ENCODE measurements at places on chromosomes 2 and 18.

- no peak for DNase-seq
These were observed 198.9 kb downstream of the NYAP2 start for GRCh38 chr2:225598426-225598825.

DNA sequence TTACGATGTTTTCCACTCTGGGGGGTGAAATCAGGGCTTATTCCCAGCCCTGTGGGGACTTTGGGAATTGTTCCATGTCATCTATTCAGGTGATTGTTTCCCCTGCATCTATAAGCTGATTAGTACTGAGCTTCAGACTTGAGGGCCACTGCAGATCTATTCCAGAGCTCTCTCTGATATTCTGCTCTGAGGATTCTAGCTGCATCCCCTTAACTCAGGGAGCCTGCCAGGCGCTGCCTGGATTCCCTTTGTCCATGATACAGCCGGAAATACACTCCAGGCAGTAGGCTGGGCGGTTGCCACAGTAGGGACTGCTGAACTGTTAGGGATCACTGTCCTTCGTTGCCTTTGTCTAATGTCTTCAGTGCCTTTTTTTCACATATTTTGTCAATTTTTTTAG lies 31.3 kb downstream of the PTRHD1 start:
- no peak for DNase-seq

DNA sequence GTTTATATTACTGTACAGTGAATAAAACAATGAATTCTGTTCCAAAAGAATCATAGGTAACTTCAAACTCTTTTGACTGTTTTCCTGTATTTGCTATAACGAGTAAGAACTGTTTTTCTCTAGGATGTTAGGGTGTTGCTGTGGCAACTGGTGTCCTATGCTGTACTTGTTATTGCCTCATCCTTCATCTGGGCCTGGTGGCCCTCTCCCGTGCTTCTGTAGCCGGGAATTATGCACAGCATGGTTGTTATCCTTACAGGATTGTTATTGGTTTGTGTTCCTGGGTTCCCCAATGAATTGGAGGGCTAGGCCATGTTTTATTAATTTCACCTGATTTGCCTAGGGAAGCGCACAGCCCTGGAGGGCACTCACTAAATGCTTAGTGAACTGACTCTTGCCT lies 279.2 kb downstream of the PTPRM start:
- no peak for DNase-seq

DNA sequence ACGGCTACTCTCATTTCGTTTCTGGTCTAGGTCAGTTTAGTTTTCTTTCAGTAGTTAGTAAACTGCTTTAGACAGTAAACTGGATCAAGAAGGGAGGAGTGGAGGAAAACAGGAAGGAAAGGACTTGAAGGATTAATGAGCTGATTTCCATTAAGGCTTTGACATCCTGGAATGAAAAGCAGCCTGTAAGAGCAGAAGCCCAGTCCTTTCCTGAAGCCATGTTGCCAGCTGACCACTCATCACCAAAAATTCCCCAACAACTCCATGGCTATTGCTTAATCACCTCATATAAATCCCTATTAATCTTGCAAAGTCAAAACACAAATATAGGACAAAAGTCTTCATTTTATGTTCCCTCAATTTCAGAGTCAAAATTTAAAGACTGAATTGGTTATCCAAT lies 113.7 kb upstream of the ZFP36L2 start:
- no peak for DNase-seq

- DNase-seq: no peak
These were observed 32.0 kb upstream of the PLB1 start for GRCh38 chr2:28463893-28464292.

- DNase-seq: no peak
These were observed 114.4 kb upstream of the COPS8 start for GRCh38 chr2:236971131-236971821.

GRCh38 chr2:47028846-47029560 lies 113.4 kb upstream of the MCFD2 start:
- no peak for DNase-seq

GRCh38 chr2:138237667-138238384 lies 263.7 kb upstream of the SPOPL start:
- DNase-seq: no peak

DNA sequence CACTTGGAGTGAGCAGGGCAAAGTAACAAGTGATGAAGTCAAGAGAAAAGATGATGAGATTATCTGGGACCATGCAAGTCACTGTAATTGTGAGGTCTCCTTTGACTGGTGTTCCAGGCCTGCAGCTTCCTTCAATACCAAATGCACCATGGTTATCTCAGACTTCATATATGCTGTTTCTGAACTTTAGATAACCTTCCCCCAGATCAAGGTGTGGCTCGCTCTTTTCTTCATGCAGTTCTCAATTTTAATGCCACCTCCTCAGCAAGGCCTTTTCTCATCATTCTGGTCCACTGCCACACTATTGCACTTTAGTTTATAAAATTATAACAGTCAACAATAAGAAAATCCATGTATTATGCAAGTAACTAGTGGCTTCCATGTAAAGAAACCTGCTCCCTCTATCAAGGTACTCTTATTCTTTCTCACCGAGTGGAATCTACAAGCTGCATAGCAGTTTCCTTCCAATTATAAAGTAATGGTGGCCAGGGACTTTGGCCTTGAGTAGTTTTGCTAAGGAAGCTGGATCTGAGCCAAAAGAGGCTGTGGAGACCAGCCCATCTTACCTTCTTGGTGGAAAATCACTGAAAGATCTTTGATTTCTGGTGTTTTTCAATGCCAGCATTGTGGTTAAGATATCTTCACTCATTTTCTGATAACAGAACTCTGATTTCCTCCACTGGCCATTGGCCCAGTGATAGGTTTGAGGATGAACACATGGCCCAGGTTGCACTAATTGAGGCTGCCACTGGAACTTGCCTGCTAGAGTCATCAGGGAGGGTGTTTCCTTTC lies 113.6 kb downstream of the KCNE4 start:
- peak; percentile 80 for DNase-seq

DNA sequence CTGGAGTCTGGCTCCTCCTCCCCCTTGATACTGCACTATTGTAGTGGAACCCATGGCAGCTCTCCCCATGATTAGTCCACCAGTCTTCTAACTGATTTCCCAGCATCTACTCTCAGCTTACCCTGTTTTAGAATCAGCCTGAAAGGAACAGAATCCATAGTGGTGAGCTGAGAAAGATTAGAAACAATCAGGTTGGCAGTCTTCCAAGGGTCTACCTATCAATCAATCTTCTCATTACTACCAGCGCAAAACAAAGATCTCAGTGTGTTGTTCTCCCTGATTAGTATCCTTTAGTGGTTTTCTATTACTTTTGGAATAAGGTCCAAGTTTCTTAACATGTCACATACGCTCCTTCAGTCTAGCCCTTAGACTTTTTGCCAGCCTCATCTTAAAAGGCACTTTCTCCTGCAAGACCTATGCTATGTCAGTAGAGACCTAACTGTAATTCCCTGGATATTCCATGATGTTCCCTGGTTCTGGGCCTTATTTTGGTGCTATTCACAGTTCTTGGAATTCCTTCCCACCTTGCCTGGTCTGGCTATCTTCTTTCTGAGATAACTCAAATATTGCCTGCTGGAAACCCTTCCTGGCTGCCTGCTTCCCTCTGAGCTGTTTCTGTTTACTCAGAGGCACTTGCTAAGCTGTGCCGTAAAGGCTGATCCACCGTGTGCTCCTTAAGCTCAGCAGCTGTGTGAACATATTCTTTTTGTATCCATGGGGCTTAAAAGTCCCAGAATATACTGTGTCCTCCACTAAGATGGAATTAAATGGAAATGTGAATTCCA lies 32.6 kb downstream of the LAMA3 start:
- DNase-seq: peak; percentile 12

DNA sequence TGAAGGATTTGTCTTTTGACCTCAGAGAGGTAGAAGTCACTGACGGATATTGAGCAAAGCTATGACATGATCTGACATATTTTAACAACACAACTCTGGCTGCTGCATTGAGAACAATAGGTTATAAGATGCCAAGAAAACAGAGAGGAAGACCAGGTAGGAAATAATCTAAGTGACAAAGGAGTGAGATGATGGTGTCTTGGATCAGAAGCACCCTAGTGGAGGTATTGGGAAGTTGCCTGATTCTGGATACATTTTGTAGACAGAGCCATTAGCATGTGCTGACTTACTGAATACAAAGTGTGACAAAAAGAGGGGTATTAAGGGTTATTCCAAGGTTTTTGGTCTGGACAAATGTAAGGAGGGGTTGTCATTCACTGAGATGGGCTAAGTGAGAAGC lies 1438.1 kb downstream of the DPP10 start:
- DNase-seq: no peak

DNA sequence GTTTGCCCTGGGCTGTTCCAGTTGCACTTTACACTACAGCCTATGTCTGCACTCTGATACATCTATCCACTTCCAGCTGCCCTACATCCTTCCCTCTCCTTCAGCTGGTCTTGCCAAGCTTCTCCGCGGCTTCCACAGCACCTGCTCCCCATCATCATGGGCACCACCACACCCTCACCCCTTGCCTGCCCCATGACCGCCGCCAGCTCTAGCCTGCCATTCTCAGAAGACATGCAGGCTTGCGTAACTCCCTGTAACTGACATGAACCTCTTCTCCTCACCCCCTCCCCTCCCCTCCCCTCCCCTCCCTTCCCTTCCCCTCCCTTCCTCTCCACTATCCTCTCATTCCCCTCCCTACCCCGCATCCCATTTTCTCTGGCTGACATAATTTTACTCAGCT lies 46.0 kb downstream of the PAX8 start:
- DNase-seq: no peak

DNA sequence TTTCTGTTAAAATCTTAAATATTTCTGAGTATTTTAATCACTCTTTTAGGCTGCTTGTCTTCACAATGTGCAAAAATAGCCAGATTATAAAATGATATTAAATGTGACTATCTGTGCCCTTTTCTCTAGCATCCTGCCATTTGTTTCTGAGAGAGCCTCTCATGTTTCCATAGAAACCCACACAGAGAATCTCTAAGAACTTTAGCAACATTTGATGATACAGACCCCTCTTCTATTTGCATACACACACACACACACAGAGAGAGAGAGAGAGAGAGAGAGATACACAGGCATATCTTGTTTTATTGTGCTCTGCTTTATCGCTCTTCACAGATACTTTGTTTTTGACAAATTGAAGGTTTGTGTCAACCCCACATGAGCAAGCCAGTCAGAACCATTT lies 134.5 kb upstream of the DDX18 start:
- no peak for DNase-seq

DNA sequence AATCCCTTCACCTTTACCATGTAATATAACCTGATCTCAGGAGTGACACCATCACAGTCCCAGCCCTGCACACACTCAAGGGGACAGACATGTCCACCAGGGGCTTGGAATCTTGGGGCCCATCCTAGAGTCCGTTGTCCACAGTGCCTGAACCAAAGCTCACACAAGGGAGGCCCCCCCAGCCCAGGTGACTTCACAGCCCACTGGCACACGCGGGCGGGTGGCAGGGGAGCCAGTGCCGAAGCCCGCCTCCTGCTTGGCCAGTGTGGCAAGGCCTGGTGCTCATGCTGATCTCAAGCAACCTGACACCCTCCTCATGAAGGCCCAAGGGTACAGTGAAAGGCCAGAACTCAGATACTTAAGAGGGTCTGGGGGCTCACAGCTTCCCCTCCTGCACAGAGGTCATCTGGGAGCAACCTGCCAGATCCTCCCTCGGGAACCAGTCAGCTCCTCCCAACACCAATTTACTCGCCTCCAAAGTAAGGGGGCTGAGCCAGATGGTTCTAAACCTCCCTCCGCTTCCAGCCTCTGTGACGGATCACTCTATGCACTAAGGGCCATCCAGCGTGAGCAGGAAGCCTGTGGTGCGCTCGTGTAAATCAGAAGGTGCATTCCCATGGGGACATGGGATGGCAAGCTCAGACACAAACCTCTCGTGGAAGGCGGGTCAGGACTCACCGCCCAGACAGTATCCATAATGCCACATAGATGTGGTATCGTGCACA lies 3.2 kb upstream of the RAB17 start:
- no peak for DNase-seq

DNA sequence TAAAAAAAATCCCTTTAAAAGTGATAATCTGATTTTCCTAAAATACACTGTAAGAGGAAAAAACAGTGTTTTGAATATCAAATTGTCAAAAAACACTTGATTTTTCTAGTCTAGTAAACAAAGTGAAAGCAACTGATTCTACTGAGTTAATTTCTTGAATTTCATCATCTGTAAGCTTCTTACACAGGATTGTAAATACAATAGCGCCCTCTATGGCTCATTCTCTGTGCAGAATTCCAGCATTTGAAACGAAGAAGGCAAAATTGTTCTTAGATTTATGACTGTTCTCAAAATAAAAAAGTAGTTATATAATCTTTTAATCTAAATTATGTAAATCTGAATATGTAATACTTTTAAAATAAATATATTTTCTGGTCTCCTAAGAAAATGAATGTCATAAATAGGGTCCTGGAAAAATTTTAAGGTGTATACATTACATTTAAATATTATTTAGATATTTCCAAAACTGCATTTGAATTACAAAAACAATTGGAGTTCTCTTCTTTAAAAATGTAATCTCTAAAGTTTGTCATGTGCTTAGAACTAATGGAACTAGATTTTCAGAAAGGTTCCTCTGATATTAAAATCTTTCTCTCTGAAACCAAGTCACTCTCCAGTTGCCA lies 176.9 kb upstream of the MC4R start:
- peak; percentile 47 for DNase-seq

DNA sequence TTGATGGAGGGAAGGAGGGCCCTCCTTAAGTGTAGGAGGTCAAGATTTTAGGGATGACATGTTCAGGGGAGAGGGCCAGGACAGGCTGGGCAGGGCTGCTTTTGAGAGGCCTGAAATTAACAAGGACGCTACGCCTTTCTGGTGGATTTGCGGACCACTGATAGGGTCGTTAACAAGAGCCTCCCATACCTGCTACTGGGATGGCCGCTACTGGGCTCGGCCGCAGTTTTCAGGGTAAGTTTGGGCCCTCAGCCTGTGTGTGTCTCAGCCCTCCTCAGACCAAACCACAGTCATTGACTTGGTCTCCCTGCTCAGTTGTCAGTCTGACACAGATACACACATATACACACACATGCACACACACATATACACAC lies 180.9 kb downstream of the SMAD2 start:
- no peak for DNase-seq

- DNase-seq: no peak
These were observed 8.8 kb downstream of the IMMT start for GRCh38 chr2:86186431-86186830.

DNA sequence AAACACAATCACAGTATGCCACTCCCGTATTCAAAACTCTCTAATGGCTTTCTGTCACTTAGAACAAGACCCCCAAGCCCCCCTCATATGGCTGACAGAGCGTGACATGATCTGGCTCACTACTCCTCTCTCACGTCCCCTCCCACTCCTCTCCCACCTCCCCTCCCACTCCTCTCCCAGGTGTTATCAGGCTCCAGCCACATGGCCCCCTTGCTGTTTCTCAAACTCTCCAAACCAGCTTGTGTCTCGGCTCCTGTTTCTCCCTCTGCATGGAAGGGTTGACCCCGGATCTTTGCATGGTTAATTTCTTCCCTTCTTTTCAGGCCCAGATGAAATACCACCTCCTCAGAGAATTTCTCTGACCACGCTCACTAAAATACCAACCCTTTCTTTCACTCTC lies 180.8 kb downstream of the SLC8A1 start:
- DNase-seq: no peak

Data from small intestine (tissue), 16 donors.